Activated T-cell treated with anti-CD3 and anti-CD28 coated beads, Interleukin-2, amount 50 U/mL, for 72 hours (primary cell): ENCODE measurements at places on chromosomes 5 and 9. TPM values are rescaled to one million over a fixed set of nuclear protein-coding genes. Genes with fewer than 3 reads are reported as not detected.

The IGFBPL1 gene
- not detected for total RNA-seq

The PCDHB5 gene
- not detected for total RNA-seq

The SPATA31E1 gene
- not detected for total RNA-seq

The LCN1 gene
- not detected for total RNA-seq

The ERCC8 gene
- total RNA-seq: 10.4 TPM

The HK3 gene
- total RNA-seq: 0.81 TPM

The PCDHB8 gene
- not detected for total RNA-seq

The LSM11 gene
- 6.7 TPM for total RNA-seq

The CA9 gene
- 1.6 TPM for total RNA-seq

The PROB1 gene
- 4.6 TPM for total RNA-seq

The C5orf52 gene
- total RNA-seq: not detected

DNA sequence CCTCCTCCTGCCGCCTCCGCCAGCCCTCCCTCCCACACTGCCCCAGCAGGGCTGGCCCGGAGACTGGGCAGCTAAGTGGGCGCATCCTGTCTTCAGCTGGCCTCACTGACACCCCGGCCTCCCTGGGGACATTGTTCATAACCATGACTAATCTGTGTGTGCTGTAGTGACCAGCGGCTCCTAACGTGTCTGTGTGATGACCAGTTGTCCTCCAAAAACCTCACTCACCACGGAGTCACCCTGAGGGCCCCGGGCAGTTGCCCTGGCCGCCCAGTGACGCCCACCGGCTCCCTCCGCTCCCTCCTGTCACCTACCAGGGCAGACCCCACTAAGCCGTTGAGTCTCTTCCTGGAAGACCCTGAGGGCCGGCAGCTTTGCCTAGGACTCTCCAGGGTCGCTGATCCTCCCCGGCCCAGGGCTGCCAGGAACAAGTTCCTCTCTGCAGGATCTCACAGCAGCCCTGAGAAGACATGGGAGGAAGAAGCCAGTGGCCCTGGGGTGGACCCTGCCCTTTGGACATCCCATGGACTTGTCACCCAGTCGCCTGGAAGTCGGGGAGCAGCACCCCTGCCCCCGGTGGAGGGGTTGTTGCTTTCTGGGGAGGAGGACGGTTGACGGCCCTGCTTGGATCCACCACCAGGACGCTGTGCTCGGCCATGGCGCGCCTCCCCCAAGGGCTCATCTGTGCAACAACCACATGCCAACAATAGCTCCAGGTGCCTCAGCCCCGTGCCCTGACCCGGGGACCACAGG, 110.2 kb upstream of the LMX1B start:
- DNase-seq: no peak

DNA sequence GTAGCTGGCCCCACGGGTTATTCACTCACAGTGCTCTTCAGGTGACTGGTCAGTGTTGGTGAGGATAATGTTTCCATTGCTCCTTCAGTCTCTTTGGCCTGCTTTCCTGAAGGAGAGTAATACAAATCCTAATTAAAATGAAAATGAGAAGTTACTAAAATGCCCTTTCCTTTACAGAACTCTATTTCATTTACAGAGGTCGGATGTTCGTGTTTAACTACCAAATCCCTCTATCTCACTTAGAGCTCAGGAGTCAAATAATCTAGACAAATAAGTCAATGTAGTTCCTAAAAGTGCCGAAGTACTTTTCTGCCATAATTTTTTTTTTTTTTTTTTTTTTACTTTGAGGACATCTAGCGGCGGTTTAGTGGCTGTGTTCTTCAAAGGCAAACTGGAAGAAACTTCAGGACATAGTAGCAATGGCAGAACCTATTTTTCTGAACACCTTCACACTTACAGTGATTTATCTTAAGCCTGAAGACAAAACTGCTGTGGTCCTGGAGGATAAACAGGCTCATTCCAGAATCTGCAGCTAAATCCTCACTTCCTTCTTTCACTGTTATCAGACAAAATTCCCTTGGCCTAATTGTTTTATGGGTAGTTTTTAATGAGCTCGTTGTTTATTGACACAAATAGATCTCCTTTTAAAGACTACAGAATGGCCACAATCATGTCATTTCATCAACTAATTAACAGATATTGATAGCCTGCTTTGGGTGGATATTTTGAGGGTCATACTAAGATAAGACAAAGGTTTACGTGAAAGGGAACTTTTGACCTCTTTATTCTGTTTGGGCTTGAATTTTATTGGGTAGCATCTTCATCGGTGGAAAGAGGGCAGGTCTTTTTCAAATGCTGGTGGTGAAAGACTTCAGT, 207.6 kb upstream of the DMRTA1 start:
- no peak for DNase-seq

- no peak for DNase-seq
Measured at GRCh38 chr5:133635051-133635450, 22.7 kb upstream of the FSTL4 start.

DNA sequence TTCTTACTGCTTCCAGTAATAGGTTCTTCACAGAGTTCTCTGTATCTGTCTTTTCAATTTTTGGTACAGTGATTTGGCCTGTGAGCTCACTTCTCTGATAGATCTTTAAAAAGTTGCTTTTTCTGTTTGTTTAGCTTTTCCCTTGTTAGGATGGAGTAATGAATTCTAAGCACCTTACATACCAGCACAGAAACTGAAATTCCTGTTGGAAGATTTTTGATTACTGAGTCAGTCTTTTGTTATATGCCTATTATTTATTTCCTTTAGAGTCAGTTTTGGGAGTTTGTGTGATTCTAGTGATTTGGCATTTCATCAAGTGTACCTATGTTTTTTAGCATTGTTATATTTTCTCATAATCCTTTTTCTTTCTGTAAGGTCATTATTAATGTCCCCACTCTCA, 37.6 kb upstream of the IPPK start:
- no peak for DNase-seq

DNA sequence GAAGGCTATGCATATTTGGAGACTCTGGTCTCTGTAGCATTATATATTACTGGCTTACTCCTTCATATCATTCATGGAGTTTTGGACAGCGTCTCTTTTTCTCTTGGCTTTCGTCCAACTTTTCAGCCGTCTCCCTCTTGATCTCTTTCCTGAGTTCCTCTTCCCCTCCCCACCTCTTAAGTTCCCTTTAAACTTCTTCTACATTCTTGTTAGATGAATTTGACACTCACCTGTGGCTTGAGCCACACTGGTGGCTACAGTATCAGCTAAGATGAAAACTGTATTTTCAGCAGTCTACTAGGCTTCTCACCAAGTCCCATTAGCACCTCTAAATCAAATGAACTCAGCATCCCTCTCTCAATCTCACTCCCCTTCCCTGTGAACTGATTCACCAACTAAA, 128.1 kb downstream of the STARD4 start:
- DNase-seq: no peak

DNA sequence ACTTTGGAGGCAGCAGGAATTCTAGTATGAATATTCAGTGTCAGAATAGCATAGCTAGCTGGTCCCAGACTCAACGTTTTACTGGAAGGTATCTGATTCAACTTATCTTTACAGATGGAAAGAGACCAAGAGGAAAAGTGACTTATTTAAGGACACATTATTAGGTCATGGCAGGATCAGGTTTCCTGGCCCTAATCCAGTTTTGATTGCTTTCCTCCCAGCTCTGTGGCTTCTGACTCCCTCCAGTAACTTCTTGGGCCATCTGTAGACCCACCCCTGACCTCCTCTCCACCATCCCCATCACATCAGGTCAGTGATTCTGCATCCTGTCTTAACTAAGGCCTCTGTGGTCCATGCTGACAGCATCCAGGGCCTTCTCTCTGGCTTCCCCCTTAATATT, 38.4 kb downstream of the SH3TC2 start:
- no peak for DNase-seq

GRCh38 chr5:119072496-119072895, 1.6 kb downstream of the DMXL1 start:
- no peak for DNase-seq

DNA sequence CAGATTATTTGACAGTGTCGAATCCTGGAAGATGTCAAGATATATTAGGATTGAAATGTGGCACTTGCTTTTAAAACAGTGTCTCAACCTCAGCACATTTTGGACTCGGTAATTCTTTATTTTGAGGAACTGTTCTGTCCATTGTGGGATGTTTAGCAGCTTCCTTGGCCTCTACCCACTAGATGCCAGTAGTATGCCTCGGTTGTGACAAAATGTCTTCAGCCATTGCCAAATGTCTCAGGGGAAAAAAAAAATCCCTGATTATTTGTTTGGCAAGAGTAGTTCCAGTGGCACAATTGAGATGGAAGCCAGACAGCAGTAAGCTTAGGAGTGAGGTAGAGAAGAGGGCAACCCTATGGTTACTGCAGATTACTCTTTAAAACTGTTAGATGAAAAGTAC, 694.5 kb upstream of the RIOK2 start:
- no peak for DNase-seq

GRCh38 chr5:39175273-39175955, 43.9 kb downstream of the FYB1 start:
- peak; percentile 68 for DNase-seq

GRCh38 chr5:18159331-18159730, 525.1 kb downstream of the TAF11L14 start:
- no peak for DNase-seq

DNA sequence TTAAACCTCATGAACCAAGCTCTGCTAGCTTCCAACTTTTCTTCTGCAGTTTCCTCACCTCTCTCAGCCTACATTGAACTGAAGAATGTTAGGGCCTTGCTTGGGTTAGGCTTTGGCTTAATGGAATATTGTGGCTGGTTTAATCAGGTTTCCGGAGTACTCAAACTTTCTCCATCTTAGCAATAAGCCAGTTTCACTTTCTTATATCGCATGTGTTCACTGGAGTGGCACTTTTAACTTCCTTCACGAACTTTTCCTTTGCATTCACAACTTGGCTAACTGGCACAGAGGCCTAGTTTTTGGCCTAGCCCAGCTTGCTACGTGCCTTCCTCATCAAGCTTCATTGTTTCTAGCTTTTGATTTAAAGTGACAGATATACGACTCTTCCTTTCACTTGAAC, 81.0 kb upstream of the MAST4 start:
- no peak for DNase-seq

DNA sequence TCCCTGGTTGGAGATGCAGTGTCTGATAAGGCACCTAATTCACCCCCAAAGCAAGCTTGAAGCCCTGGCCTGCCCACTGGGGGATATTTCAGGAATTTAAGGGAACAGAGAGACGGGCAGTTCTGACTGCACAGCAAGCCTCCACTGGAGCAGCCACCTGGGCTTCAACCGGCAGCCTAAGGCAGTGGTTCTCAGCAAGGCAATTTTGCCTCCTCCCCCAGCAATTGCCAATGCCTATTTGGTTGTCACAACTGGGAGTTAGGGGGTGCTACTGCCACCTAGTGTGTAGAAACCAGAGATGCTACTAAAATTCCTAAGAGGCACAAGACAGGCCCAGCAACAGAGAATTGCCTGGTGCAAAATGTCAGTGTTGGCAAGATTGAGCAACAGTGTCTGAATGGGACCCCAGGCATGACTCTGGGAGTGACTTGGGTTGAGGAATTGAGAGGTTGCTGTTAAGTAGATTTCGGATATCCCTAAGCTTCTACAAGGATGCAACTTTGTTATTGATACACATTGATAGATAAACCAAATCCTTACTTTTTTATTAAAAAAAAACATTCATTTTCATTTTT, 58.7 kb upstream of the CTSL start:
- peak; percentile 3 for DNase-seq

GRCh38 chr5:36934740-36935356, 58.3 kb downstream of the NIPBL start:
- no peak for DNase-seq

- peak; percentile 79 for DNase-seq
Measured at GRCh38 chr5:150778517-150779396, at the start of gene SMIM3. Gene SMIM3, plus strand, starts transcription at chr5:150778757. Its CDS starts 16,684 bp downstream, at chr5:150795441.

- no peak for DNase-seq
Measured at GRCh38 chr9:134660407-134660806, 18.8 kb downstream of the COL5A1 start.

GRCh38 chr9:123678878-123679329, 251.0 kb downstream of the DENND1A start:
- no peak for DNase-seq

GRCh38 chr5:9474219-9475002, 71.5 kb downstream of the SEMA5A start:
- DNase-seq: no peak

DNA sequence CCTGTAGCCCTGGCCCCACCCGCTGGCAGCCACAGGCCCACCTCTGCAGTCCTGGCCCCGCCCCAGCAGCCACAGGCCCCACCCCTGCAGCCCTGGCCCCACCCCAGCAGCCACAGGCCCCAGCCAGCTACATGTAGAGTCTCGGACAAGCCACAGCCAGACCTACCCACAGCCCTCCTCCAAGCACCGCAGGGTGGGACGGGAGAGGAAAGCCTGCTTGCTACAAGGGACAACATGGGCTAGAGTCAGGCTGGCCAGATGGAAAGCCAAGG, 49.5 kb upstream of the SARDH start:
- no peak for DNase-seq
